ENCODE measurements at places on chromosomes 4 and X.

- DNase-seq, result peak; percentile 31
Measured at GRCh38 chr4:83552924-83553323, 17.0 kb downstream of the GPAT3 start.

DNA sequence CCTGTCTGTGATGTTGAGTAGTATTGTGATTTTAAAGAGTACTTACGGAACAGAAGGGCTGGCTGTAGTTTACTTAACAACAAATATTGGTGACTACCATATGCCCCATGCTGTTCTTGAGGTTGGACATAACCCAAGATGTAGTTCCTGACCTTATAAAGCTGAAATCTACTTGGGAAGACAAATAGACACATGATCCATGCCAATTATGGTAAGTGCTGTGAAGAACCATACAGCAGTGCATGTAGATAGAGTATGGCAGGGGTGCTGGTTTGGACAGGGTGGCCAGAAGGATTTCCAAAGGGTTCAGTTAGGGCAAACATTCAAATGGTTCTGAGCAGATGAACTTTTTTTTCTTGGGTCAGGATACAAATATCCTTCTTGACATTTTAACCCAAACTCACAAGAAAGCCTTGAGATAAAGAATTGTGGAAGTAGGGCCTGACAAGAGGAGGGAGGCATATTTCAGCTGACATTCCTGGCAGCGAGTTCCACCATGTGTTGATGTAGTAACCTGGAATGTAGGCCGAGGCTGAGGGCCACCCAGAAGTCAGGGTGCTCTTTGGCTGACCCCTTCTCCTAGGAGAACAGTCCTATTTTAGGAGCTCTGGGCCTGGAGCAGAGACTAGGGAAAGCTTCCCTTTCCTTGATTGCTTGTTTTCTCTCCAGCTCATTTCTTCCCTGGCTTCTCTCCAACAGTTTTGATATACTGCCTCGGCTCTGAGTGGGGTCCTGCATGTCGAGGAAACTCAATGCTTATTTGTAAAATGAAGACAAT lies 74.2 kb downstream of the FREM3 start:
- no peak for DNase-seq

- DNase-seq, result no peak
Measured at GRCh38 chr4:98659106-98659592, 738 bp upstream of the TSPAN5 start.

- no peak for DNase-seq
Measured at GRCh38 chr4:174193438-174194374, 89.8 kb downstream of the FBXO8 start.

- no peak for DNase-seq
Measured at GRCh38 chr4:118279328-118279727, 73.5 kb downstream of the PRSS12 start.

GRCh38 chr4:98527534-98528269 lies 130.7 kb downstream of the TSPAN5 start:
- no peak for DNase-seq

DNA sequence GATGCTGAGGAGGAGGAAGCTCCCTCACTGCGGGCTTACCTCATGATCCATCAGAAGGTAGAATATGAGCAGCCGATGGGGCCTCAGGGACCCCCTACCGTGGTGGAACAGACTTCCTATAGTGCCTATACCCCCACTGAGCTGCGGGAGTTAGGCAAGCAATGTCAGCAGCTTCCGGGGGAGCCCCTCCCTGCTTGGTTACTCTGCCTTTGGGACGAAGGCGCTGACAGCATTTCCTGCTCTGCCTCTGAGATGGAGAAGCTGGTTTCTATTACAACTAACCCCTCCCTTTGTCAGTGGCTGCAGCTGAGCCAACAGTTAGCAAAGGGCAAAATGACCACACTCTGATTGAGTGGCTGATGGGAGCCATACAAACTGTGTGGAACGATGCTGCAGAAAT lies 430.7 kb downstream of the IDS start:
- DNase-seq, result no peak

- no peak for DNase-seq
Measured at GRCh38 chr4:128587382-128587781, 222.1 kb upstream of the JADE1 start.

- DNase-seq, result no peak
Measured at GRCh38 chr4:124325690-124326089, 386.8 kb downstream of the ANKRD50 start.

GRCh38 chrX:38811515-38812243 lies 10.4 kb downstream of the MID1IP1 start:
- no peak for DNase-seq

DNA sequence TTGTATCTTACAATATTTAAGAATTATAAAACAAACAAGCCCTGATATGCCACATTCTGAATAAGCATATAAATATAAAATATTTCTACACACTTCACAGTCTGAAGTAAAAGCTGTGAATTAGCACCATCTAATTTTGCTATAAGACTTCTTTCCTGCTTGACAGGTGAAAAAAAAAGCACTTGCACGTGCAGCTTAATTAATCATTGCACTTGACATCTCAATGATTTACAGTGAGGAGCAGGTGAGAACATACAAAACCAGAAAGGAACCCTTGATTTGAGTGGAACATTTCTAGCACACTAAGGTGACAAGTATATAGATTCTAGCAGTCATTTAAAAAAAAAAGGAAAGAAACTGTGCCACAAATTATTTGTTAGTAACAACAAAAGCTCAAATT lies 47.9 kb downstream of the CHIC2 start:
- DNase-seq, result no peak

GRCh38 chrX:101682723-101683122 lies 23.1 kb upstream of the ARMCX2 start:
- no peak for DNase-seq

- no peak for DNase-seq
Measured at GRCh38 chrX:43530837-43531236, 125.3 kb upstream of the MAOA start.

GRCh38 chrX:43557792-43558191 lies 98.3 kb upstream of the MAOA start:
- DNase-seq, result peak; percentile 8

DNA sequence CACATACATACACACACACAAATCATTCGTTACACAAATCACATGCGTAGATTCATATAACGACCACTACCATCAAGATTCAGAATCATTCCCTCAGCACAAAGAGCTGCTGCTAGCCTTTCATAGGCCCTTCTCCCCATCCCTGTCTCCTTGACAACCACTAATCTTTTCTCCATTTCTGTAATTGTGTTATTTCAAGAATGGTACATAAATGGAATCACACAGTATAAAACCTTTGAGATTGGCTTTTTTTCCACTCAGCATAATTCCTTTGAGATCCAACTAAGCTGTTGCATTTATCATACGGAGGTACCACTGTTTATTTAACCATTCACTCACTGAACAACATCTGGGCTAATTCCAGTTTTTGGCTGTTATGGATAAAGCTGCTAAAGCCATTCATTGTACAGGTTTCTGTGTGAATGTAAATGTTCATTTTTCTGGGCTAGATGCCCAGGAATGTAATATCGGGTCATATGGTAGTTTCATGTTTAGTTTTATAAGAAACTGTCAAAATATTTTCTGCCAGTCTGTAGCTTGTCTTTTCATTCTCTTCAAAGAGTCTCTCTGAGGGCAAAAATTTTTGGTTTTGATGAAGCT lies 64.1 kb downstream of the USP11 start:
- no peak for DNase-seq

DNA sequence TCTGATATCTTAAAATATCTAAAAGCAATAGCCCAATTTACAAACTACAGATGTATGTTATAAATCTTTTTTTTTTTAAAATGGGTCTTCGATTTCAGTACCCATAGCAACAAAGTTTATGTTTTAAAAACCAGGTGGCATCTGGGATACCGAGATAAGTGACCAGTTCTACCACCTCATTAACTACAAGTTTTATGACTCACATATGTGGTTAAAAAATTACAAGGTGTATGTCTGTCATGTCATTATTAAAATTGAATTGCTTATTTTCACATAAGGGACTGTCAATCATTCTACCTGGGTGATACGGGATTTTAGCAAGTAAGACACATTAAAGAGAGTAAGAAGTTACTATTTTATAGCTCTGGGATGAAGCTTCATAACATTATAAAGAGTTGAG lies 192.0 kb upstream of the ETNPPL start:
- no peak for DNase-seq

DNA sequence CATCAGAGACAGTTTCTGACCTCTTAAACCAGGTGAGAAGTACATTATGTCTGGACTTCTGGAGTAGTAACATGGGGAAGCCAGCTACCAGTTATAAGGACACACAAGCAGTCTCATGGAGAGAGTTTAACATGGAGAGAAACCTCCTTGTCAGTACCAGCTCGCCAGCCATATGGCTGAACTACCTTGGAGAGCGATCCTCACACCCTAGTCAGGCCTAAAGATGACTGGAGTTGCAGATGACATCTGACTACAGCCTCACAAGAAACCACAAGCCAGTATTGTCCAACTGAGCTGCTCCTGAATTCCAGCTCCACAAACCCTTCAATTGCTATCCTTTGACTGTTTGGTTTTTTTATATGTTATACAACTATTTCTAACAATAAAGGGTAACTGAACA lies 49.8 kb downstream of the PDHA2 start:
- no peak for DNase-seq

DNA sequence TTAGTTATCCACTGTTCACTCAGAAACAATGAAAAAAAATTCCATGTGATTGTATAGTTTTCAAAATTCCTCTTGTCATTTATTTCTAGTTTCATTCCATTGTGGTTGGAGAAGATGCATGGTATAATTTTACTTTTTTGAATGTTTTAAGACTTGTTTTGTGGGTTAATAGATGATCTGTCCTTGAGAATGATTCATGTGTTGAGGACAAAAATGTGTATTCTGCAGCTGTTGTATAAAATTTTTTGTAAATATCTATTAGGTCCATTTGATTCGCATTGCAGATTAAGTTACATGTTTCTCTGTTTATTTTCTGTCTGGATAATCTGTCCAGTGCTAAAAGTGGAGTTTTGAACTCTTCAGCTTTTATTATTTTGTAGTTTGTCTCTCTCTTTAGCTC lies 65.4 kb downstream of the RTL3 start:
- DNase-seq, result no peak

DNA sequence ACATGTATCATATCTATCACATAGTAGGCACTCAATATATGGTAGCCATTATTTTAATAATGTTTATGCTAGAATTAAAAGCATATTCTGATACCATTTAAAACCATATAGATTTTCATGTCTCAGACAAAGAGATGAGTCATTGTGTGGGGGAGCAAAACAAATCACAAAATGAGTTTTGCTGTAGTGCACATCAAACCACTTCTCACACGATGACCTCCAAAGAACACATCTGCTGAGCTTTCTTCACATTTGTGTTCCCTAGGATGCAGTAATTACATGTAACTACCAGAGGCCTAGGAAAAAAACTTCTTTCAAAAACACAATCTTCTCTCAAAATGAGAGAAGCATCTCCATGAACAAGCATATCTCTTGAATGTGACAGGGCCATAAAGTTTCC lies 56.1 kb upstream of the BRS3 start:
- DNase-seq, result no peak

- DNase-seq, result no peak
Measured at GRCh38 chr4:7827566-7827965, 112.1 kb downstream of the AFAP1 start.

DNA sequence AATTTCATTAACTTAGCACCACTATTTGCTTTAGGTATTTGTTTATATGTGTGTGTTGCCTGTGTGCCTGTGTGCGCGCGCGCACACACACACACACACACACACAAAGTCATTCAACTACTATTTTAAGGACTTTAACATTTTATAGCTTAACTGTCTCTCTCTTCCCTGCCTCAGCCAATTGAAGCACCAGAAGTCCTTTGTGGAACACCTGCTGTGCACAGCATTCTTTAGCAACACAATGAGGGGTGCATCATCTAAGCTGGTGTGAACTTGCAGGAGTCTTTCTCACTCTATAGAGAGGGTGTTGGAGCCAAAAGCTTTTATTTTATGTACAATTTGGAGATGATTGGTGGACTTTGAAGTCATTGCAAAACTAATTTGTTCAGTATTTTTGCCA lies 31.3 kb downstream of the SLIT2 start:
- no peak for DNase-seq

- DNase-seq, result no peak
Measured at GRCh38 chr4:54230484-54231418, 1.7 kb downstream of the PDGFRA start.

GRCh38 chr4:1910643-1911042 lies 39.5 kb downstream of the NSD2 start:
- DNase-seq, result peak; percentile 18

DNA sequence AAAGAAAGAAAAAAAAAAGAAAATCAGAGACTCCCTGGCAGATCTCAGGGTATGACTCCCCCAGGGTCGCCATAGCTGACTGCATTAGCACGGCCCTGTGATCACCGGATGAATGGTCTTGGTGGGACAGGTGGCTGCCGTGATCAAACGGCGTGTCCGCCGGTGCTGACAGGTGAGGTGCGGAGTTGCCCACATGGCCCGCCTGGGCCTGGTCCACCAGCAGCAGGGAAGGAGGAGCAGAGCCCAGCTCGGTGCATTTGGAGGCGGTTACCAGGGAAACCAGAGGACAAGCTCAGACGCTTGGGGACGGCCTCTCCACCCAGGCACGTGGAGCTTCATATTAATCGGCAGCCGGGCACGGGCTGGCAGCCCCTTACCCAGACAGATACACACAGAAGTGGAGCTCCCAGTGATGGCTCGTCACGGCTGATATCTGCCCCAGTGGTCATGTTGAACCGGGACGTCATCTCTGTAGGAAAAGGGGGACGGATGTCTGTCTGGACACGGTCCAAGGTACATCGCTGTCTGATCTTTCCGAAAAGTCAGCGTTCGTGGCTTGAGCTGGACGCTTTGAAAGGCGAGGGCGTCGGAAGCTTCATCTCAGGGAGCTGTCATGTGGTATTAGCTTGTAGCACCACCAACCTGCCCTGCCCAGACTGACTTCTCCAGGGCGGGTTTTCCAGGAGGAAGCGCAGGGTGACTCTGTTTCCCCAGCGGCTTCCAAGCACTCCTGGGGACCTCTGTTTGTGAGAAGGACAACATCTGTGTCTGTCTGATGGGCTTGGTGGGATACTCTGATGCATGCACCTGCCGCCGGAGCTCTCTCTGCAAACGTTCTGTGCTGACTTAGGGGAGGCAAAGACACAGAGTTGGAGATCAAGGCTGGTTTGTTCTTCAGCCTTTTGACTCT lies 180.7 kb downstream of the CRLF2 start:
- DNase-seq, result no peak

- no peak for DNase-seq
Measured at GRCh38 chrX:130974323-130974722, 71.3 kb upstream of the ENOX2 start.
